Stimulated activated CD8-positive, alpha-beta memory T cell treated with anti-CD3 and anti-CD28 coated beads, Interleukin-2, amount 100 ng/mL, for 48 hours (primary cell): ENCODE measurements at places on chromosomes 6 and 20.

GRCh38 chr6:157989541-157990289 is 8.1 kb downstream of the SYNJ2 start:
- DNase-seq: no peak

DNA sequence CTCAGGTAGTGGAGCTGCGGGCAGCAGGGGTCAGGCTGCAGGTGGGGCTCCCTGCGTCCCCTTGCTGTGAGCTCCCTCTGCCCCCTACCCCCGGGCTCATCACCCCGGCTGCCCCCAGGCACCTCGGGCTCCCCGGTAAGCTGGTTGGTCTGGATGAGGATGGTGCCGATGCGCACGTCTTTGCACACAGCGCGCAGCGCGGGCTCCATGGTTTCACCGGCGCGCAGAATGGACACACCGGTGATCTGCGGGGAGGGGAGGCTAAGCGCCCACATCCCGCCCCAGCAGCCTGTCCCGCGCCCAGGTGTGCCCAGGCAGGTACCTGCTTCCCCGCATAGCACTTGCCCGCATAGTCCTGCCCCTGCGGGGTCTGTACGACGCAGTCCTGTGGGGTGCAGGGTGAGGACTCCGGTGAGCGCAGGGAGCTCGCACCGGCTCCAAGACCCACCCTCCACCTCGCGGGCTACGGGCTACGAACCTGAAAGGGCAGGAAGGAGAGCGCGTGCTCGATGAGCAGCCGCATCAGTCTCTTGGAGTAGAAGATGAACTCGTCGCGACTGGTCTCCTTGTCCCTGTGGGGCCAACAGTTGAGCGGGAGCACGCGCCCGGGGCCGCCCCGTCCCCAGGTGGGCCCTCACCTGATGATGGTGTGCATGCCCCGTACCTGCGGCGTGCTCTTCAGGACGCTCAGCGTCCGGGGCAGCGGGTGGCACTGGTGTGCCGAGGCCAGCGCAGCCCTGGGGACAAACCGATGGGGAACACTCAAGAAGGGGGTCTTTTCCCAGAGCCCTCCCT is 15.5 kb downstream of the UCKL1 start:
- DNase-seq: no peak

GRCh38 chr6:26115226-26115625 is 28.0 kb downstream of the HFE start:
- no peak for DNase-seq

- DNase-seq: no peak
Measured at GRCh38 chr6:117573006-117573680, 29.2 kb downstream of the GOPC start.

- DNase-seq: no peak
Measured at GRCh38 chr6:169643521-169643920, 58.3 kb downstream of the WDR27 start.

DNA sequence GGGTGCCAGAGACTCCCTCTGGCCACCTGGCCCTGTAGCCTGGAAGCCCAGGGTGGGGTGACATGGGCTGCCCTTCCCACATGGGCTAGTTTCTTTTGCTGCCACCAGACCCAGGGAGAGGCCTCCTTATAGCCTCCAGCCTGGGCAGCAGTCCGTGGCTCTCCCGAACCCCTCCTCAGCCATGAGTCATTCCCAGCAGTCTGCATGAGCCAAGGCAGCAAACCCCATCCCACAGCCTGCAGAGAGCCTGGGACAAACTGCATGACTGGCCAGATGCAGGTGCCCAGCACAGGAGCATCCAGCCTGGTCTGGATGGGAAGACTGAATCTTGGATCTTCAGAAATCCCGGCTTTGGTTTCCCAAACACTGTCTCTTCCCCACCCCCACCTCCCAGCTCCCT is 75.7 kb downstream of the MRPL14 start:
- no peak for DNase-seq
